ENCODE measurements at places on chromosomes 3 and 15. TPM values are rescaled to one million over a fixed set of nuclear protein-coding genes. Genes with fewer than 3 reads are reported as not detected.

Gene MIX23
- 25.0 TPM for total RNA-seq

Gene UQCC5
- total RNA-seq = 71.2 TPM

Gene SLC12A1
- not detected for total RNA-seq

Gene SI
- total RNA-seq = not detected

Gene HACD2
- 9.1 TPM for total RNA-seq

Gene TLR9
- total RNA-seq = 0.32 TPM

Gene GCHFR
- total RNA-seq = 6.5 TPM

Gene RASSF1
- total RNA-seq = 14.1 TPM

Gene C2CD4A
- total RNA-seq = not detected

Gene NSUN3
- total RNA-seq = 4.0 TPM

Gene GOLGA8S
- total RNA-seq = 0.16 TPM

Gene TNIK
- 22.5 TPM for total RNA-seq

Gene AMIGO3
- total RNA-seq = not detected

DNA sequence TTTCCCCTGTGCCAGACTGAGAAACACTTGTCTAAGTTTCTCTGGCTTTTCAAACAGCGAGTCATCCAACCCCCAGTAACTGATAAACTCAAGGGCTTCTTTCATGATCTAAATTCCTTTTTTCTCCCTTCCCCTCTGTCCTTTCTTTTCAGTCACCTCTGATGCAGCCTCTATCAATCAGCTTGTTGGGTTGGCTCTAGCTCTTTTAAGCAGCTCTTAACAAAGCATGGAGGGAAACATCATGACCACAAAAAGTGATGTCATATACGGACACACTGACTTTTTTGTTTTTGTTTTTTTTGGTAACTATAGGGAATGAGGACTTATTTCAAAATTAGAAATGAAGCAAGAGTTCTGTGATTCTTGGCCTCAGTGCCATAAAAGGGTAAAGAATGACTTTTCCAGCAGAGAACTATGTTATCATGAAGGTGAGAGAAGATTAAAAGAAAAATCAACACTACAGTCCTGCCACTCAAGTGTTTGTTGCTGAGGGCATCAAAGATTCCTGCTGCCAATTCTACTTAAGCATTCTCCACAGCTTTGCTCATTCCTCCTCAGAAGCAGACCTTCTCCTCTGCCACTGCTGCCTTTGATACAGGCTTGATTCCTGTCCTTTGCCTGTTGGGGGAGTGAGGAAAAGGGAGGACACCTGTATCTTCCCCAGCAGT, 457.0 kb upstream of the ONECUT1 start:
- DNase-seq = no peak

DNA sequence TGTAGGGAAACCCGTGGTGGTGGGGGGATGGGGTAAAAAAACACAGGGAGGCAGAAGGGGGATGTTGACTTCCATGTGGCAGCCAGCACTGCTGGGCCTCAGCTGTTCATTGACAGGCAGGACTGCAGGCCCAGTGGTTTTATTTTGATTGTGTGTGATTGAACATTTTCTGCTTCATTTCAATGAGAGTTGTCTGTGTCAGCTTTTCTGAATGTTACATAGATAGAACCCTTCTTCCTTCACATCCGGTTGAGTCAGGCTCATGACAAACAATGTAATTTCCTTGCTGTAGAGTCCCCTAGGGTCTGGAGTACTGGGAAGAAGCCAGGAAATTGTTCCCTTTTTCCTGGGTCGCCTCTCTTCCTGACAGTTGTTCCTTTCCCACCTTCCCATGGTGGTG, 8.2 kb upstream of the RPP25 start:
- no peak for DNase-seq

DNA sequence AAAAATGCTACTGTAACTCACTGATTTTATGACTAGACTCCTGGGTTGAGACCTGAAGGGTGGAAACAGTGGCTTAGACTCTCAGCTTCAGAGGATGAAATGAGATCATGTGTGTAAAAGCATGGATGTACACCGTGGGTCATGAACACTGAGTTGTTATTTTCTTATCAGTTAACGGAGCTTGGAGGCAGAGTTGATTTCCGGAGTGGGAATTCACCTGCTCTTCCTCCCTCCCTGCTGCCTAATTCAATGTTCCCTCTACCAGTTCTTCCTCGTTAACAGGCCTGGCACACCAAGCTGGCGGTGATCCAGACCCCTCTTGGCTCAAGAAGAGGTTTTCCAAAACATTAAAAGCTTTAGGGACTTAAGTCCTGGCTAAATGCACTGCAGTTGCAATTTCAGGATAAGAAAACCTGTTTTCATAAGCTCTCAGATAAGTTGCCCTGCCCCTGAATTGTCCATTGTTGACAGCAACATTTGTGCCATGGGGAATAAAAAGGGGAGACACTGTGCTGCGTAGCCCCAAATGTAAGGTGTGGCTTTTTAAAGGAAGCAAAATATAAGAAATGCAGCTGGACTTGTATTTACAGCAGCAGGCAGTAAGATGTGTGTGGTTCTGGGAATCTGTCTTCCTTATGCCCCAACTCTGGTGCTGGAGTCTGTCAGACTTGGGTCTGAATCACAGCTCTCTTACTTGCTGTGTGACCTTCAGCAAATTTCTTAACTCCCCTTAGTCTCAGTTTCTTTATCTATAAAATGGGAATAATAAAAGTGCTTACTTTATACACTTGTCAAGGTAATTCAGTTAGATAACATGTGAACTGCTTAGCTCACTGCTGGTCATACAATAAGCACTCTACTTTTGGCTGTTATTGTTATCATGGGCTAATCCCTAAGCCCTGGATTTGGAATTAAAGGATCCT, 9.9 kb downstream of the PDIA5 start:
- DNase-seq = peak; percentile 80

DNA sequence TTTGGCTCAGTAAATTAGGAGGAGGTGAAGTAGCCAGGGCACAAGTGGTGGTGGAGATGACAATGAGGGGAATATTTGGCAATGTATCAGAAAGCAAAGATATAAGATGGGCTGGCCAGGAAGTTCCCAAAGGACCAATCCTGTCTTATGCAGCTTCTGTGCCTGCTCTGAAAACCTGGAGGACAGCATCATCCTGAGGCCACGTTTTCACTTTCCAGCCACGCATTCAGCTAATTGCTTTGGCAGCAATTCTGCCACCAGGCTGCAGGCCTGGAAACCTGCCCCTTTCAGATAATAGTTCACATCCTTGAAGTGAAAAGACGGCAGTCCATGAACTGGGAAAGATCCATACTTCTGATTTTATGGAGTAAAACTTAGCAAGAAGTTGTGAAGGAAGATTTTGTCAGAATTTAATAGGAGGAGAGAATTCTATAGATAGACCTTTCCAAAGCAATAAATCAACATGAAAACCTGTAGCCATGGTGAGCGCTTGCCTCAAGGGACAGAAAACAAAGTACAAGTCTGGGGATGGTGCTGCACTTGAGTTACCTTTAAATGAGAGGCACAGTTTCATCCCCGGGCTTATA, 682.5 kb downstream of the GRM7 start:
- DNase-seq = no peak

DNA sequence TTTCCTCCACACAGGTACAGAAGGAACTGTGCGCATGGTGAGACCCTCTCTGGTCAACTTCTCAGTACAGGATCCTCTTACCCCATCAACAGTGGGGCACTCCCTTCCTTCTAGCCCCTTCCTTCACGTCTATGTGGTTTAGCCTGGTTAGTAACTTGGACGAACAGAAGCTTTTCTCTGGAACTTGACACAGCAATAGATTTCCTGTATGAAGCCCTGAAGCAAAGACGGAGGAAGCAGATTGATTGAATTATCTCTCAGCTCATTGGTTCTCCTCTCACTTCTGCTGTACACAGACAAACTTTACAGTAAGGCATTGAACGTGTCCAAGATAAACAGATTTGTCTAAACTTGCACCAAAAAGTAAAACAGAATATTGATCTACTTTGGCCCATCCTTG, at the start of gene CD200R1:
CD200R1 (minus strand) TSS at position 210 of the 400 bp plus-strand sequence. CDS start 246 bp downstream, outside the sequence.
- no peak for DNase-seq

DNA sequence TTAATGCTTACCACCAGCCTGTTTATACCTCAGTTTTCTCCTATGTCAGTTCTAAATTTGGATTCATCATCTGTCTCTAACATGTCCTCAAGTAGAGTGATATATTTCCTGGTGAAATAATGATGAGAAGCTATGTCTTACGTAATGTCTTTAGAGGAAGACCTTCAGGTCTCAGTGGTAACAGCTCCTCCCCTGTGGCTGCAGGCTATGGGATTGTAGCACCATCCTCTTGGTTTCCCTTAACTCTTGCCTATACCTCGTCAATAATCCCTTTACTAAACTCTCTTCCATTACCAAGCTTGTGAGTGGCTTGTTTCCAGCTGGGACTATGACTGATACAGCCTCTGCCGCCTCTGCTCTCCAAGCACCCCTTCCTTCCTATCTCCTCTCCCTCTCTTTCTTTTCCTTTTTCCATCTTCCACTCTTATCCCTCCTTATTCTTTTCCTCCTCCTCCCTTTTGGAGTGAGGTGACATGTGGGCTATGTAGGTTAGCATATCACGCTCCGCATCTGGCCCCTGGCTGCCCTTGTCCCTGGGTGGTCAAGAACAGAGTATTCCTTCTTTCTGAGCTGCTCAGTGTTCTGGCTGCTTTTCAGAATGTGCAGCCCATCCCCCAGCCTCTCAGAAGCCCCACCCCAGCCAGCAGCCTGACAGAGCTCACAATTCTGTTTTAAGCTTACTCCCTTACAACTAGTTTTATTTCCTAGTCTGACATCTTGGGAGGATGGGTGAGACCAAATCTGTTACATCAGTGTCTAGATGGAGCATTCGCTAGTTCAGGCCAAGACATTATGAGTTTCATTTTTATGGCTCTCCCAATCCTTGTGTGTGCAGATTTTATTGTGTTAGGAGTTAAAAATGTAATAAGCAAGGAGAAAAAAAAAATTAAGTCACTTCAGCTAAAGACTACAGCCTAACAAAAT, 75.0 kb upstream of the RNU6-1 start:
- peak; percentile 78 for DNase-seq

GRCh38 chr3:46395210-46395661, 11.6 kb downstream of the CCR5AS start:
- no peak for DNase-seq

DNA sequence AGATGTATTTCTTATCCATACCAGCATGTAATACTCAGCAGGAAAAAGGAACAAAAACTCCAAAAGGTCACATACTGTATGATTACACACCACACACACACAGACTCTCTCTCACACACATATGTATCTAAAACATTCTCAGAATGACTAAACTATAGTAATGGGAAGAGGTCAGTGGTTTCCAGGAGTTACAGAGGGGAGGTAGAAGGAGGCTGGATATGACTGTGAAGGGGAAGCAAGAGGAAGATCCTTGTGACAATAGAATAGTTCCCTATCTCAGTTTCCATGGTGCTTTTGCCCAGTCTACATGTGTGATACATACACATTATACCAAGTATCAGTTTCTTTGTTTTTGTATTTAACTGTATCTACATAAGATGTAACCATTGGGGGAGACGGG, 190.1 kb downstream of the IL5RA start:
- DNase-seq = no peak

- no peak for DNase-seq
Measured at GRCh38 chr3:17025594-17026139, 140.9 kb downstream of the PLCL2 start.

DNA sequence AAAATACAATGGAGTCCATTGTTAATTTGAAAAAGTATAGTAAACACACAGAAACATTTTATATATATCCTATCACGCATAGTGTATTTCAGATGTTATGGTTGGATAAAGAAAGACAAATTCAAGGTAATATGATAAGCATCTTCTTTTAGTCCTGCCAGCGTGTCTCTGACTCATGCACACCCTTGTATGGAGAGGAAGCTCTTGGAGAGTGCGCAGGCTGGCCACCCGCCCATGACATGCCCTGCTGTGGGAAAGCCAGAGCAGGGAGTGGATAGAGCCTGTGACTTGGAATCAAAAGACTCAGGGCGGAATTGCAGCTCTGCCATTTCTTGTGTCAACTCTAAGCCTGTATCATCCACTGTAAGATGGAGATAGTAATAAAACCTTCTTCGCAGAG, 23.0 kb upstream of the COPG1 start:
- peak; percentile 91 for DNase-seq

DNA sequence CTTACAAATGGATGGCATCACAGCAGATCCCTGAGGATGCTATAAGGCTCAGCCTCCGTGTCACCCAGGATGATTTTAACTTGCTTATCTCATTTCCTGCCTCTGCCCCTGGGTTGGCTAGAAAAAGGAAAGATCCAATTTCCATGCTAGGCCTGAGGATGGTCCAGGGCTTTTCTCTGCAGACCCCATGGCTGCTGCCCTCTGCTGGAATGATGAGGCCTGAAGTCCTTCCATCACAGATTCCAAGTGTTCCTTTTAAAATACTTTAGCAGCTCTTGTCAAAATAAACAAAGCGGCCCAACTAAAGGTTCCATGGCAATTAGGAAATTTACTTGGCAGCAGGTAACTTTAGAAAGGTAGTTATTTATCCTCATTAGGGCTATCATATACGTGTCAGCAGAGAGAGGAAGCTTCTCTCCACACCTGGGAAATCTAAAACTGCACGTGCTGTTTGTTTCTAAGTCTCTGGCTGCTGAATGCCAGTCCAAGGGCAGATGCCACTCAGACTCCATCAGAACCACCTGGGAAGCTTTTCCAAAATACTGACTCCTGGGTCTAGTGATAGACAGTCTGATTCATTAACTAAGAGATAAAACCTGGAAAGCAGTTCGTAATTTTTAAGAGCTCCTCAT, 401.9 kb upstream of the IL12A start:
- no peak for DNase-seq

- DNase-seq = no peak
Measured at GRCh38 chr3:63685340-63685739, 32.9 kb downstream of the SNTN start.

DNA sequence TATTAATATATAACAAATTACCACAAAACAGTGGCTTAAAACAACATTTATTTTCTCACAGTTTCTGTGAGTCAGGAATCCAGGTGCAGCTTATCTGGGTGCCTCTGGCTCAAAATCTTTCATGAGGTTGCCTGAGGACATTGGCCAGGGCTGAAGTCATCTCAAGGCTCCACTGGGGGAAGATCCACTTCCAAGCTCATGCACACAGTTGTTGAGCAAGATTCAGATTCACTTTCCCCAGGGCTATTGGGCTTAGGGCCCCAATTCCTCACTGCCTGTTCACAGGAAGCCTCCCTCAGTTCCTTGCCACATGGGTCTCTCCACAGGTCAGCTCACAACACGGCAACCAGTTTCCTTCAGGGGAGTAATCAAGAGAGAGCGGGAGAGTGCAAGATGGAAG, 35.0 kb downstream of the RFTN1 start:
- no peak for DNase-seq

GRCh38 chr15:31032961-31033371, 41.5 kb upstream of the MTMR10 start:
- no peak for DNase-seq

GRCh38 chr3:29686889-29687592, 406.2 kb downstream of the RBMS3 start:
- DNase-seq = no peak

GRCh38 chr15:50206020-50206419, 24.0 kb downstream of the SLC27A2 start:
- no peak for DNase-seq

GRCh38 chr3:101722394-101723173, 1.8 kb upstream of the CEP97 start:
- no peak for DNase-seq

- DNase-seq = peak; percentile 73
Measured at GRCh38 chr3:197356275-197356674, 57.9 kb upstream of the DLG1 start.

- DNase-seq = no peak
Measured at GRCh38 chr3:33032938-33033337, 64.0 kb downstream of the GLB1 start.
